Activated naive CD8-positive, alpha-beta T cell treated with anti-CD3 and anti-CD28 coated beads for 36 hours (primary cell): ENCODE measurements at places on chromosomes 6 and 20. TPM values are rescaled to one million over a fixed set of nuclear protein-coding genes. Genes with fewer than 3 reads are reported as not detected.
A peak's percentile ranks its signal among the peaks of the same experiment; 100 is the strongest.

SLC22A2 gene
- total RNA-seq, result not detected

GRCh38 chr6:103870970-103871369 lies 988.7 kb downstream of the HACE1 start:
- no peaks in the 10 kb centered on the region for H3K36me3 ChIP-seq
- H3K27ac ChIP-seq, result no peak overlapping the region
- H3K27me3 ChIP-seq, result no peaks in the 10 kb centered on the region
- H3K4me3 ChIP-seq, result no peak overlapping the region

- H3K4me3 ChIP-seq, result no peak overlapping the region
- DNase-seq, result no peak
- no peaks in the 10 kb centered on the region for H3K36me3 ChIP-seq
- no peaks in the 10 kb centered on the region for H3K27me3 ChIP-seq
- no peaks in the 10 kb centered on the region for H3K4me1 ChIP-seq
These were observed 40.6 kb upstream of the TGM6 start for GRCh38 chr20:2340136-2340535.

DNA sequence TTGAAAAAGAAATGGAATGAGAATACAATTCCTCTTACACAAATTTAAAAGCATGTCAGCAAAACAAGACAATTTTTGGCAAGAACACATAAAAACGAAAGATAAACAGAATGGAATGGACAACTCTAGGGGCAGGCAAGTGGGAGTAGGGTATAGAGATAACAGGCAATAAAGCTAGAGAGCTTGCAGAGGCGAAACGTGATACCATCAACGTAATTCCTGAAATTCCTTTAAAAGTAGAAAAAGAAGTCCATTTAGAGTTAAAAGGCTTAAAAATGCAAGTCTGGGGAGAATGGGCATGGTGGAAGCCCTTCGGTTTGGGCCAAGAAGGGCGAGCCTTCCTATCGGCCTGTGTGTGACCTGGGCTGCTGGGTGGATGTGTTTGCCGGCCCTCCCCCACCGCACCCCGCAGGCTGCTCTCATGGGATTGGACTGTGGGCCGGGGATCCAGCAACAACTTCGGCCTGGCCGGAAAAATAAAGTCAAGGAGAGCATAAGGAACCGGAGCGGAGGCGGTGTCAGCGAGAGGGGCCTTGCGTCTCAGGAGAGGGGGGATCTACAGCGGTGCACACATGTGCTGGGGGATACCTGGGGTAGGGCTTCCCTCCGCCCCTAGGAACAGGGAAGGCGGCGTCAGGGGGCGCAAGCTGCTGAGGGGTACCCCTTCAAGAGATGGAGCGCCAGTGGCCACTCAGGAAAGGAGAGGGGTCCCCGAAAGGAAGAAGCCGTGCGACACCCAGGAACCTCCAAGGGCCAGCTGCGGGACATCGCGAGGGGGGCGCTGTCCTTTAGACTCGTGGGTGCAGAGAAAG lies 4.1 kb downstream of the TMEM239 start:
- no peak for DNase-seq
- peaks cover 33% of the 10 kb centered on the region for H3K27me3 ChIP-seq
- H3K4me3 ChIP-seq, result no peak overlapping the region
- H3K36me3 ChIP-seq, result no peaks in the 10 kb centered on the region

DNA sequence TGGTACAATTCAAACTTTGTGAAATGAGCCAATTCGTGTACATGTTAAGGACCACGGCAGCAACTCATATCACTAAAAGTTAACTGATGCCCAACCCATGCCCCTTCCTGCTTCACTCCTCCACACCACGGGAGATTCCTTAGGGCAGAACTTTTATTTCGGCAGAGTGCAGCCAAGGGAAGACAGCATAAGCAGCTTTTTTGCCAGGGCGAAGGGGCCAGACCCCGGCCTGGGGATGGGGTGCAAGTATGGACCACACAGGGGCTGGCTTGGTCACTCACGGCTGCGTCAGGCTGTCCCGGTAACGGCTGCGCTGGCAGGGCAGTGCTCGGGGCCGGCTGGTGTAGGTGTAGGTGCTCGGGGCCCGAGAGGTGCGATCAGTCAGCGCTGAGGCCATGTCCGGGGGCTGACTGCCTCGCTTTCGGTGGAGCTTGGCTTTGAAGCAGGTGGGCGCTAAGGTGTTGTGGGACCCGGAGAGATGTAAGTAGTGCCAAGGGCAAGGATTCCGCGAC lies 792 bp downstream of the RSPH3 start:
- no peaks in the 10 kb centered on the region for H3K27me3 ChIP-seq
- DNase-seq, result no peak
- peak overlapping the region; percentile 97 for H3K4me3 ChIP-seq
